ENCODE measurements at places on chromosomes 5 and 9. TPM values are rescaled to one million over a fixed set of nuclear protein-coding genes. Genes with fewer than 3 reads are reported as not detected.

DNA sequence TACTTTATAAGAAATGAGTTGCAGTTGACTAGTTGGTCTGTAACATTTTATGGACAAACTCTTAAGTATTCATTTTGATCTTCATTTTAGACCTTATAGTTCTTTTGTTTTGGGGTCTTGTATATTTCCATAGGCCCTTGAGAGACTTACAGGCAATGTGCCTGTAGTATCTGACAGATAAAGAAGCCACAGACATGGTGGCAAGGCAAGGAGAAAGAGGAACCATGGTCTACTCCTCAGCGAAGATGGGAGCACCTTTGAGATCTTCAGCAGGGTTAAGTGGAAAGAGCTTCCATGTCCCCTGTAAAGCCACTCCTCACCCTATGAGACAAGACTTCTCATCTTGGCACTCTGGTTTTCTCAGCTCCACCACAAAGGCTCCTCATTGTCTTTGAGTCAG, 56.4 kb downstream of the SH3TC2 start:
- DNase-seq: no peak

DNA sequence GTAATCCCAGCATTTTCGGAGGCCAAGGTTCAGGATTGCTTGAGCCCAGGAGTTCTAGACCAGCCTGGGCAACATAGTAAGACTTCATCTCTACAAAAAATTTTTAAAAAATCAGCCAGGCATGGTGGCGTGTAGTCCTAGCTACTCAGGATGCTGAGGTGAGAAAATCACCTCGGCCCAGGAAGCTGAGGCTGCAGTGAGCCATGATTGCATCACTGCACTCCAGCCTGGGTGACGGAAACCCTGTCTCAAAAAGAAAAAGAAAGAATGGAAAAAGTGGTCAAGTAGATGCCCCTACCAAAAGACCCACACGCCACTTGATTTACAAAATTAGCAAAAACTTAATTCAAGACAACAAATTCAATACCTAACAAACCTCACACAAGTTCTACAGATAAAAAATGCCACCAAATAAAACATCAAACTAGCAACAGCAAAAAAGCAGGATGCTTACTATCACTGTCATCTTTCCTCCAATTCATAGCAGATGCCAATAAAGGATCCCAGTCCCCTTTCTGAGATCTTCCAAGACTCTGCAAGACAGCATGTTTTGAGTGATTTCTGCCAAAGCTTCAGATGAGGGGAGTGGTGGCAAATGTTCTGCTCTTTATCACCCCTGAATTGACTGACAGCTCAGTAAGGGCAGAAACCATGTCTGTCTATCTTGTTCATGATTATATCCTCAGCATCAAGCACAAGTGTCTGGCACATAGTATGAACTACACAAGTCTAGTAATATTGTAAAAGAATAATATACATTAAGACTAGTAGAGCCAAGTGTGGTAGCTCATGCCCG, 34.2 kb upstream of the TESK1 start:
- no peak for DNase-seq

GRCh38 chr9:34576597-34577399, 12.7 kb downstream of the CNTFR start:
- DNase-seq: no peak

Gene SPINK7
- not detected for total RNA-seq

Gene TEX53
- not detected for total RNA-seq

DNA sequence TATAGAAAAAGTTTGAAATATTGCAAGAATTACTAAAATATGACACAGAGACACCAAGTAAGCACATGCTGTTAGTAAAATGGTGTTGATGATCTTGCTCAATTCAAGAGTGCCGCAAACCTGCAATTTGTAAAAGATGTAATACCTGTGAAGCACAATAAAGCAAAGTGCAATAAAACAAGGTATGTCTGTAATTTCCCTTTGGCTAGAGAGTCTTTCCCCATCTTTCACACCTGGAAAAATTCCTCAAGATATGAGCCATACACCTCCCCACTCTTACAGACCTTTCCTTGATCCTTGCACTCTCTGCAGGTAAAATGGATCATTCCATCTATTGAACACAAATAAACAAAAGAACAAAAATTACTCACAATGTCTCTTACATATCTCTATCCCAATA, 597.8 kb downstream of the EFNA5 start:
- no peak for DNase-seq

DNA sequence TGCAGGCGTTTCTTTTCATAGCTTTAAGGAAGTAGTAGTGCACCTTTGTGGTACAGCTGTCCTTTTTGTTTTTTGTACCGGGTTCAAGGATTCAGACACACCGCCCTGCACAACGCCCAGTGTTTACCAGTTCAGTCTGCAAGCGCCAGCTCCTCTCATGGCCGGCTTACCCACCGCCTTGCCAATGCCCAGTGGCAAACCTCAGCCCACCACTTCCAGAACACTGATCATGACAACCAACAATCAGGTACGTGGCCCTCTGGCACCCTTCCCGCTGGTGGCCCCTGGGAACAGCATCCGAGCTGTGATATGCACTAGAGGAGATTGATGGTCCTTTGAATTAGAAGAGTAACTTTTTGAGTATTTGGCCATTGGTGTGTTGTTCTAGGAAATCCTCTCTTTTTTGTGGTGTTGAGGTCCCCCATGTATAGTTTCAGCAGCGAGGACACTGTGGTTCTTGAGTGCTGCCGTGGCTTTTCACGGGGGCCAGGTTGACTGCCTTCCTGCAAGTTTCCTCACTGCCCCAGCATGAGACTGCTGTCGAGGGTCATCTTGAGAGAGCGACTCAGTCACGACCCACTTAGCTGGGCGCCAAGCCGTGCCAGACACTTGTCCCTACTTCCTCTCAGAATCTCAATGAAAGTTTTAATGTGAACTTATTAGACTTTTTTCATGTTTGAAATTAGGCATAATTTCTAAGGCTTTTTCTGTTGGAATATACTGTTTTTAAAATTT, 37.9 kb downstream of the TENT4A start:
- no peak for DNase-seq

GRCh38 chr9:136854113-136854841, 2.1 kb downstream of the MAMDC4 start:
- no peak for DNase-seq

Gene PCDHGC4
- total RNA-seq: 2.2 TPM

- DNase-seq: no peak
These were observed 832 bp downstream of the EIF4EBP3 start for GRCh38 chr5:140548300-140548688.

Data from Calu3 (cell line).